HS-27A (cell line): ENCODE measurements at places on chromosomes 4 and X.
A peak's percentile ranks its signal among the peaks of the same experiment; 100 is the strongest.

GRCh38 chrX:96474741-96475125 lies 209.9 kb upstream of the DIAPH2 start:
- DNase-seq, result no peak

GRCh38 chr4:151600432-151600831 lies 160.4 kb downstream of the GATB start:
- DNase-seq, result no peak

DNA sequence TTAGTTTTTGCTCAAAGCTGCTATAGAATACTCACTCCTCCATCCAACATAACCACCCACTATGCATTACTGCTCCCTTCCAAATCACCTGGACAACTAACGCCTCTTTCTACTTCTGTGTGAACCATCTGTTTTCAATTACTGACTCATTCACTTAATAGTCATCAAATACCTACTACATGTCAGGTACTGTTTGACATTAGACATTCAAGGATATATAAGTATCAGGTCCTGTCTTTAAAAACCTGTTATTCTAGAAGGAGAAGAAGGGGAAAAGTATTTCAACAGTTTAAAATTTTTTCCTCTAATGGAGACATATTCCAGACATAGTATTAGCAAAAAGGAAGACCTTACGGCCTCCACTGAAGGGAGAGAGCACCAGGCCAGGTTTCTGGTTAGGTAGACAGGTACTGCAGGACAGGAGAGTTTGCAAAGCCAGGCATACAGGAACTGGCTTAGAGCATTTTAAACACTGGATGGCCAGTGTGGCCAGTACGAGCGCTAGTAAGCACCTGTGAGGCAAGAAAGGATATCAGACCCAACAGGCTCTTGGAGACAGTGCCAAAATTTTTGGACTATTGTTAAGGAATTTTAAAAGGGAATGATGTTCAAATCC lies 39.0 kb downstream of the SH3RF1 start:
- no peak for DNase-seq

- no peak for DNase-seq
These were observed 113.5 kb downstream of the TSPAN5 start for GRCh38 chr4:98544818-98545414.

DNA sequence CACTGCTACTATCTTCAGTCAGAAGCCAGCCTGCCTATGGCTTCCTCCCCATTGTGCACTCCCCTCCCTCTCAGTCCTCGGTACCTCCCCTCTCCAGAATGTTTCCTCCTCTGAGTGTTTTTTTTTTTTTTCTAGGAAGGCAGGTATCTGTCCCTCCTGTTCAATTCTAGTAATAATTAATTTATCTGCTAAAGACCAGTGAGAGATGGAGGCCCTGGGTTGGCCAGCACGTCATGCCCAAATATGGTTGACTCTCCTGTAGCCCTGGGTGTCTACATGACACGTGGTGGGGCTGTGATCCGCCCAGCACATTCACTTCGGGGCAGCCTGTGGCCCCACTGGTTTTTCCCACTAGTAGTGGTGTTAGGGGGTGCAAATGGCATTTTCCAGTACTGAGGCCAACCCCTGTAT lies 1.8 kb downstream of the FLNA start:
- peak; percentile 56 for DNase-seq

- DNase-seq, result peak; percentile 75
These were observed 11.0 kb upstream of the CXCL2 start for GRCh38 chr4:74109870-74110605.

- DNase-seq, result no peak
These were observed 1.3 kb downstream of the NEXMIF start for GRCh38 chrX:74923942-74924448.

DNA sequence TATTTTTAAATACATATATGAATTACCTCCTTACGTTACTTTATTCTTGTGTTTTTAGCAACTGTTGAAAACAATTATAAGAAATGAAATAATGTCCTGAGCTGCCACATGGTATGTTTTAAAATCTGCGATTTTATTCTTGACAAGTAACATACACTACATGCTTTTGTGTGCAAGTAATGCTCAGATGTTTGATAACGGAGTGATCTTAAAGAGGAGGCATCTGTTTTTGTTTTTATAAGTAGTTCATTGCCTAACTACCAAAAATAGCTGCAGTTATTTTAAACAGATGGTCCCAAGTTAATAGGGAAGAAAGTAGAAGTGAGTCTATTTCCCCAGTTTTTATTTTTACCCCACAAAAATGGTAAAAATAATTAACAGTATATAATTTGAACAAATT lies 55.2 kb downstream of the GAB1 start:
- DNase-seq, result no peak

DNA sequence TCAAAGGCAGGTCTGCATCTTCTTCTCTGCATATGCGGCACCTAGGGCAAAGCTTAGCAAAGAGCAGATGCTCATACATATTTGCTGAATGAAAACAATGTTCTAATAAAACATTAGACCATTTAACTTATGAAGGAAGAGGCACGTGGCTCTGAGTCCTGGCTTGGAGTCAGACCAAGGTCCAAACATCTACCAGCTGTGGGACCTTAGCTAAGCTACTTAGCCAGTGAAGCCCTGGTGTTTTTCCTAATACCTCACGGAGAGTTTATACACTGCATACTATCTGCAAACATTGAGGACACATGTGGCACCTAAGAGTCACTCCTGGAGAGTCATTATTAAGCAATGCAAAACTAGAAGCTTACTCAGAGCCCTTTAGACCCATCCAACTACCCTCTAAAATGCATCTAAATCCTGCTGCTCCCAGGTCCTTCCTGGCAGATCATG lies 9.0 kb downstream of the PDGFC start:
- no peak for DNase-seq

GRCh38 chr4:978957-979701 lies 5.8 kb upstream of the DGKQ start:
- no peak for DNase-seq
